Stimulated activated CD8-positive, alpha-beta memory T cell treated with anti-CD3 and anti-CD28 coated beads, Interleukin-7, amount 100 ng/mL, for 4 hours (primary cell): ENCODE measurements at places on chromosomes 7 and 10.

- no peak for DNase-seq
Observed at GRCh38 chr10:103481974-103482531, 3.0 kb upstream of the CALHM3 start.

DNA sequence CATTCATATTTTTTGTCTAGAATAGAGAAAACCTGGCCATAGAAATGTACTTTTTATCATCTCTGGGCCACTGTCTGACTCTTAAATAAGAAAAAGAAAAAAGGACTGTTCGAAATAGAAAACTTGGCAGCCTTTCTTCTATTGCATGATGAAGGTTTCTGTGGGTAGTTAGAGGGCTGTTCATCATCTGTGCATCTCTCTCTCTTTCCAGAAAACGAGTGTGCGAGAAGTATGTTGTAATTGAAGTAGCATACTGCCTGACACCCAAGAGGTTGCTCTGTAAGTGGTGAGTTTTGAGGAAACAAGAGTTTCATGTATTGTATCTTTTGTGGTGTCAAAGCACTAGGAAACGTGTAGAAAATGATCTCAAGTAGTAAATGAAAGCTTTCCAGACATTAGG is 343.2 kb upstream of the TMEM229A start:
- no peak for DNase-seq

DNA sequence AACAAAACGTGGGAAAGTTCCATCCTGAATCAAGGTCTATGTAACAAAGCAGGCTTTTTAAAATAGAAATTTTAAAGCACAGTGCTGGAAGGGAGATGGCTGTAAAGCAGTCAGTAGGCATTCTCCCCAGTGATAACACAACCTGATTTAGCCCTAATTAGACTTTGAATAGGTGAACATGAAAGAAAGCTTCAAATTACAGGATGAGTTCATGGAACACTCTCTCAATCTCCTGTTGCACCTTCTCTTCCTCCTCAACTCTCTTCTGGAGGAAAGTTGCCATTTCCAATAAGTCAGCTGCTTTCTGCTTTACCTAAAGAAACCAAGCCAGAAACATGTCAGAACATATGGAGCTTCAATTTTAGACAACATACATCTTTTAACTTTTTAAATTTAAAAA is 20.1 kb downstream of the SFR1 start:
- no peak for DNase-seq

GRCh38 chr10:110091830-110092229 is 84.0 kb downstream of the ADD3 start:
- DNase-seq: no peak

DNA sequence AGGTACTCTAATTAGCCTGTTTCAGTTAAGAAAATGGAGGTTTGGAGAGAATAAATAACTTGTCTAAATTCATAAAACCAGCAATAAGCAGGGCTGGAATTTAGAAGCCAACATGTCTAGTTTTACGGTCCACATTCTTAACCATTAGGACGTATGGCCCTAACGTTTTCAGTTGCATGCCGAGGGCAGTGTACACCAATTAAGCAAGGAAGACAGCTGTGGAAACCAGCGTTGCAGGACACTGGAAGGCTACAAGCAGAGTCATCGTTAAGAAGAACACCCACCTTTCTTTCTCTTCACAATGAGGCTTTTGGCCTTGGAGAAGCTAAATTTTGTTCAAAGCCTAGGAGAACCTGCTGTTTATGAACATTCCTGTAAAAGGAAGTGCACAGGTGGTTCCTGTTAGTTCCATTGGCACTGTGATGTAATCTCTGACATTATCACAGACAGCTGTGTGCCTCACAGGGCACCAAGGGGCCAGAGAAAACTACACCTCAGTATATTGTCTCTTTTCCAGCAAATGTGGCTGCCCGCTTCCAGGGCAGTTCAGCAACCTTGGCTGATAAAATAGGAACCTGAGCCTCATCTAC is 21.0 kb downstream of the MPP7 start:
- DNase-seq: no peak

DNA sequence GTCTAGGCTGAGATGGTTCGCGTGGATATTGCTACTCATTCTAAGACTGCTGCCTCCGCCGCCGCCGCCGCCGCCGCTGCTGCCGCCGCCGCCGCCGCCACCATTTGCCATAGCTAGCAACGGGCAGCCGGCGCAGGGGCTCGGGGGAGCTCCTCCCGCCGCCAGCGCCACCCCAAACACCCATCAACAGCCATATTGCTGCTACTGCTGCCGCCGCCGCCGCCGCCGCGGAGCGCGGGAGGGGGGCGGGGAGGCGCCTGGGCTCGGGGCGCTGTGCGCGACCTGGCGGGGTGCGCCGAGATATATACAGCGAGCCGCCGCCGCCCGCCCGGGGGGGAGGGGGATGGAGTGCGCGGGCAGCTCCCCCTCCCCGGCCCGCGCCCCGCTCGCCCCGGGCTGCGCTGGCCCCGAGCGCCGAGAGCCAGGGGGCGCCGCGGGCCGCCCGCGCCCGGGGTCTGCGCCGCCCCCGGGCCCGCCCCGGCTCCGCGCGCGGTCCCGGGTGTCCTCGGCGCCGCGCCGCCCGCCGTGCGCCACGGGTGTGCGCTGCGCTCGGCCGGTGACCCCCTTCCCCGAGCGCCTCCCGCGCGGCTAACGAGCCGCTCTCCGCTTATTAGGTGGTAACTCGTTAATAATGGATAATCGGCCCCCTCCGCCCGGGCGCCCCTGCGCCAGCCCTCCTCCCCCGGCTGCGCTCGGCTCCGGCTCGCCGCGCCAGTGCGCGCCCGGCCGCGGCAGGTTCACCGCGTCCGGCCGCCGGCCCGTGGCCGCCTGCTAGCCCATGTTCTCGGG is at the start of gene KCNMA1:
TSS of gene KCNMA1 (minus strand) at position 277 of the 789 bp plus-strand sequence.
- DNase-seq: no peak

DNA sequence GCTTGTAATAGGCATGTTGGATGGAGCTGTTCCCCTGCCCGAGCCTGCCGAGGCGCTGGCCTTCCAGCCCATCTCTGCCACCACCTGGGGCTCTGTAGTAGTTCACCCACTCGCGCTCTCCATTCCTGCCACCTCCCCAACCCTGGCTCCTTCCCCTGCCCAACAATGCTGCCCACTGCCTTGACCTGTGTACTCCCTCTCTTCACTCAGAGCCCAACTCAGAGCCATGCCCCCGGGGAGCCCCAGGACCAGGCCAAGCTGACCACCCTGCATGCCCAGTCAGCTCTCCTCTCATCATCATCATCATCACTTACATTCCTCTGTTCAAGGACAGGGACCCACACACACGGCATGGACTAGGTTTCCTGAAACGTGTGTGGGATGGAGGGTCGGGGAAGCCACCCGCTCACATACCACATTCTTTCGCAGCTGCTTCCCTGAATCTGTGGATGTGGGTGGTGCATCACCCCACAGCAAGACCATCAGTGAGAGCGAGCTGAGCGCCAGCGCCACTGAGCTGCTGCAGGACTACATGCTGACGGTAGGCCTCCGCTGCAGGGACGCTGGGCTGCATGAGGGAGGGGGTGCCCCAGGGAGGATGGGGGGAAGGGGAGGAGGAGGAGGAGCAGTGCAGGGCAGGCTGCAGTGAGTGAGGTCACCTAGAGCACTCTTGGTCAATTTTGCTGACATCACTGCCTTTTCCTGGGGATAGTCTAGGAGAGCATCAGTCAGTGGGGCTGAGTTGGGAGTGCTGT is 15.6 kb downstream of the NACAD start:
- no peak for DNase-seq

GRCh38 chr10:93475871-93476270 is 6.3 kb downstream of the MYOF start:
- no peak for DNase-seq

- no peak for DNase-seq
Observed at GRCh38 chr7:39606352-39606751, 17.0 kb upstream of the RALA start.

GRCh38 chr7:906776-907157 is 30.4 kb downstream of the GET4 start:
- no peak for DNase-seq

GRCh38 chr7:68610701-68611100 is 987.6 kb upstream of the AUTS2 start:
- DNase-seq: no peak

GRCh38 chr7:113408999-113409398 is 290.6 kb upstream of the SMIM30 start:
- DNase-seq: no peak

- DNase-seq: no peak
Observed at GRCh38 chr7:14839307-14839706, 63.2 kb downstream of the DGKB start.

- DNase-seq: no peak
Observed at GRCh38 chr10:117534321-117535297, 7.9 kb upstream of the EMX2 start.

- DNase-seq: no peak
Observed at GRCh38 chr10:114487815-114488536, 83.7 kb upstream of the AFAP1L2 start.

- peak; percentile 16 for DNase-seq
Observed at GRCh38 chr10:22597138-22597537, 117.2 kb downstream of the PIP4K2A start.

DNA sequence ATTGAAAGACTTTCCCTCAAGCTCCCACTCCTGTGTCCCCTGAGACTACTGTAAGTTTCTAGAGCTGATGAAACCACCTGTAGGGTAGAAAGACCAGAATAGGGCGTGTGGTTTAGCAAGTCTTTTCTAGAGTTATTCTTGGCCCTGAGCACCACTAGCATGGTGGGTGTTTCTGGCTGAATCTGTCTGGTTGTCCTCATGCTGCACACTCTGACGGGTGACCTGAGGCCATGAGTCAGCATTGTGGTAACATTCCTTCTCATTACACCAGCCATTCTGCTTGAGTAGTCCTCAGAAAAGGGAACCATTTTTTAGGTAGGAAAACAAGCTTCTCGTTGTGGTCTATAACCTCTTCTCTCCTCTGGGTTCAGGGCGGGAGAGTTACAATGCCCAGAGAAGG is 250.3 kb downstream of the SNX13 start:
- DNase-seq: no peak

GRCh38 chr7:114901771-114902170 is 20.1 kb upstream of the MDFIC start:
- DNase-seq: no peak

- no peak for DNase-seq
Observed at GRCh38 chr10:77027576-77027975, 610.0 kb downstream of the KCNMA1 start.

- DNase-seq: no peak
Observed at GRCh38 chr10:56028298-56029132, 332.5 kb downstream of the ZWINT start.

- no peak for DNase-seq
Observed at GRCh38 chr7:103824251-103824650, 165.2 kb downstream of the RELN start.

GRCh38 chr7:13628239-13629001 is 361.0 kb downstream of the ETV1 start:
- DNase-seq: no peak

DNA sequence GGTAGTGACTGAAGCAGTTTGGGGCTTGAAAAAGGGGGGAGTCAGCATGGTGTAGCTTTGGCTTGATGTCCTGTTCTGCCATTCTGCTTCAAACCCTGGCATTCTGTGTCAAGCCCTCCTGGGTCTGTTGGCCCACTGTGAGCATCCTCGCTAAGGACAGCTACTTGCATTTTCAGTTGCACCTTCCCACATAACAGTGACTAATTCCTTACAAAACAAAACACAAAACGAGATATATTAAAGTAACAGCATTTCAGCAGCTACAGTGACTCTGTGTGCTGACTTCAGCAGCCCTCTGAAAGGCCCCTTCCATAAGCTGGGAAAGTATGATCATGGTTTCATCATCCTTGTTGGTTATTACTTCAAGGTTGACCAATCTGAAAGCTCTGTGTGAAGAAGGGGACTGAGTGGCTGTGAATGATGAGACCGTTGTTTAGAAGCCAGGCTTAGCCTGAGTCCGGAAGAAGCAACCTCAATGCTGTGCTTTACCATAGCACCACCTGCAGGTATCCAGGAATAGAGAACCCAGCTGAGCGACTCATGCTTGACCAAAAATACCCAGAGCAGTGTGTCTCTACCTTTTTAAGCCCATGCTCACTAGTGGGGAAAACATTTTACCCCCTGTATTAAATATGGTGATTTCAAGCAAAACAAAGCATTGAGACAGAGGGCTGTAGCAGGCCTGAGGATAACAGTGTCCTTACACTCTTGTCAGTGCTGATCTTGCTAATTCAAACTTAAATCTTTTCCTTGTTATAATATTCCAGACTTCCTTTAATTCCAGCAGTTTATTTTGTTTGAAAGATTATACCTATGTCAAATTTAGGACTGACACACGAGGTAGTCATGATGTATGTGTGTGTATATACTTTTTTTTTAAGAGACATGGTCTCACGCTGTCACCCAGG is 42.6 kb upstream of the CC2D2B start:
- no peak for DNase-seq

DNA sequence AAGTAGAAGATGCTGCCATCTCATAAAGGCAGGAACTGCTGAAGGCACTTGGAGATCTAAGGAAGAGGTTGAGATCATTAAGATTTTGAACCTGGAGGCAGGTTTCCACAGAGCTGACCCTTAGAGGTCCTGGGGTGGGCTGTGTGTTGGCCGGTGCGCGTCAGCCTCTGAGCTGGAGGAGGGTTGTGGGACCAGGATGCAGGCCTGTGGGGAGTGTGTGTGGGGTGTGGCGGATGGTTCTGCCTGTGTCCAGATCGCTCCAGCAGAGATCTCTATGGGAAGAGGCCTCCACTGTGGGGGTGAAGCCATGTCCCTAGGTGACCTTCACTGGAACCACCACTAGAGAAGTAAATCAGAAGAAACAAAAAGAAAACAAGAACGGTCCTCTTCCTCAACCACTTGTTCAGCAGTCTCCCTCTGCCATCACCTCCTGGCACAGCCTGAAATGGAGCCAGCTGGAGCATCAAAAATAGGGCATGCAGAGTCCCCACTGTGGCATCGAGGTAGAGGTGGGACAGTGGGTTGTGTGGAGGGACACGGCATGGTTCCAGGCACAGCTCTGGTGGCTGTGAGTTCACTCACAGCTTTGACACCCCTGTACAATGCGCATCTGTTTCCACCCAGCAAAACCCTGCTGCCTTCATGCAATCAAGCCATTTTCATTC is 453.8 kb downstream of the TCERG1L start:
- no peak for DNase-seq

GRCh38 chr7:51727441-51727840 is 410.8 kb upstream of the COBL start:
- no peak for DNase-seq

DNA sequence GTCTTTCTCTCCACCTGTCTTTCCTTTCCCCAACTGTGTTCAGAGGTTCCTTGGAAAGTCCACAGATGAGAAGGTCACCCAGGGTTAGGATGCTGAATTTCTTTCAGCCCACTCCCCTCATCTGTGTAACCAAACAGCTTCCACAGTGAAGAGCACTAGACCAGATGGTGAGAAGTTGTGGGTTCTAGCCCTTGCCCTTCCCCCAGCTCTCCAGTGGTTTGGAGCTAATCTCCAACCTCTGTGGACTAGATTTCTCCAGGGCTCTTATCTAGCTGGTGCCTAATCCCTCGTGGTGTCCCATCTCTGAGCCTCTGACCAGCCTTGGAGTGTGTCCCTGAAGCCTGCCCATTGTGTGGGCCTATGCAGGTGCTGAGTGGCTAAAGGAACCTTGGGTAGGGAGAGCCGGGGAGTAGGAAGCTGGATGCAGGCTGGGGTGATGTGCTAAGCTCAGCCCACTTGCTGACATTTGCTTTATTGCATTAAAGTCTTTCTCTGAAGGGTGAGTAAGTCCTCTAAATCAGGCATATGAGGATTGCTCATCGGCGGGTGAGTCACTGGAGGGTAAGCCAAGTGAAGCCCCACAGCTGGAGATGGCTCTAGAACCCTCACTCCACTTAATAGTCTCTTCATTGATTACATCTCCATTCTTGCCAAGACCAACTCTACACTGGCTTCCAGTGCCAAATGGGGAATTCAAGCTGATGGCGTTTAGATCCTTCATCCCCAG is 14.9 kb downstream of the DUSP5 start:
- peak; percentile 58 for DNase-seq

- no peak for DNase-seq
Observed at GRCh38 chr10:93997546-93997945, 3.8 kb downstream of the PLCE1 start.
